Activated CD4-positive, alpha-beta memory T cell treated with anti-CD3 and anti-CD28 coated beads for 36 hours (primary cell): ENCODE measurements at places on chromosomes 13 and 19. TPM values are rescaled to one million over a fixed set of nuclear protein-coding genes. Genes with fewer than 3 reads are reported as not detected.

DNA sequence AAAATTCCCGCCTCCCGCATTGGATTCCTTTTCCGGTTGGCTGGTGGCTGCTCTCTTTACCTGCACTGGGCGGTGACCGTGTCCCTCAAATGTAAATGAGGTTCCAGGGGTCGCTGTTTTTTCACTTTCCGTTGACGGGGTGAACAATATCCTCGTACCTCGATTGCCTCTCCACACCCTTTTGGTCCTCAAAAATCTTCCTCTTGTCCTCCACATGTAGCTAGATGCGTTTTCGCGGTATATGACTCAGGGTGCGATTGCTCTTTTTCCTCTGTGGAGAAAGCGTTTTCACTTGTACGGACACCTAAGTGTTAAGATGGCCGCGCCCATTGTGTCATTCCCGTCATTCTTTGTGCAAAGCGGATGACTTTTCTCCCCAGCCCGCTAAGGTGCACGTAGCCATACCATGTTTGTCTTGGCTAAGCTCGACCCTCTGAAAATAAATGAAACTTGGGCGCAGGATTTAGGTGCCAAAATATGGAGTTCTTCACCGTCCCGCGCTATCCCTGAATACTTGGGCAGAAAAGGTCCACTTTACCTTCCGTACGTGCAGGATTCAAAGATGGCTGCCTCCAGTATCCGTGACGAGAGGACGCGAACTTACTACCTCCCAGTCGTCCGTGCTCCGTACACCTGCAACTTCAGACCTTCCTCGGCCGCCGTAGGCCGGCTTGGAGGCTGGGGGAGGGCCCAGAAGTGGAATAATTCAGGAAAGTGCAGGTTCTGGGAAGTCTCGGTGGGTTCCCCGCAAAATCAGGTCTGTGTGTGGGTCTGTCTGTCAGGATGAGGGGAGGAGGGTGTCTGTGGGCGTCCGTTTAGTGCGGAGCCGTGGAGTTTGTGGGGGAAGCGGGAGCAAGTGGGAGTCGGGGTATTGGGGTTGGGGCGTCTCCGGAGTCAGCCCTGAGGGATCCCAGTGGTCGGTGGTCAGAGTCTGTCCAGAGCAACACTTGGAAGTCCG lies at the start of gene ZNF613:
Gene ZNF613 (plus strand): TSS at position 689 of the 958 bp plus-strand sequence. CDS start 8,749 bp downstream, outside the sequence.
- DNase-seq, result peak; percentile 90

- no peak for DNase-seq
Measured at GRCh38 chr13:31351376-31351775, 151.6 kb downstream of the B3GLCT start.

DNA sequence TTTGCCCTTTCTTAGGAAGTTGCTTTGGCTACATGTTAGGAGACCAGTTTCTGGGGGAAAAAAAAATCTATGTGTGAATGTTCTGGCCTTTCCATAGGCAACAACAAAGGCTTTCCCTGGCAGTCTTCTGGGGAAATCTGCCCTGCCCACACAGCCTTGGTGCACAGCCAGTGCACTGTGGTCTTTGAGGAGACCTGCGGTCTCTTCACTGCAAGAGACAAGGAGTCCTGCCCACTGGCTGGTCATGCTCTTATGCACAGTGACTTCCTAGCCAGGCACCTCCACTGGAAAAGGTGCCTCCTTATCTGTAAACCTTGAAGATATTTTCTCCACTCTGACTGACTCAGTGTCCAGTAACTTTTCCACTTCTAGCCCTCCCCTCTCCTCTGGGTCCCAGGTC lies 155.1 kb downstream of the SUCLA2 start:
- DNase-seq, result no peak

KL gene
- 0.19 TPM for total RNA-seq

GRCh38 chr13:28710161-28710560 lies 8.6 kb downstream of the SLC46A3 start:
- no peak for DNase-seq

DNA sequence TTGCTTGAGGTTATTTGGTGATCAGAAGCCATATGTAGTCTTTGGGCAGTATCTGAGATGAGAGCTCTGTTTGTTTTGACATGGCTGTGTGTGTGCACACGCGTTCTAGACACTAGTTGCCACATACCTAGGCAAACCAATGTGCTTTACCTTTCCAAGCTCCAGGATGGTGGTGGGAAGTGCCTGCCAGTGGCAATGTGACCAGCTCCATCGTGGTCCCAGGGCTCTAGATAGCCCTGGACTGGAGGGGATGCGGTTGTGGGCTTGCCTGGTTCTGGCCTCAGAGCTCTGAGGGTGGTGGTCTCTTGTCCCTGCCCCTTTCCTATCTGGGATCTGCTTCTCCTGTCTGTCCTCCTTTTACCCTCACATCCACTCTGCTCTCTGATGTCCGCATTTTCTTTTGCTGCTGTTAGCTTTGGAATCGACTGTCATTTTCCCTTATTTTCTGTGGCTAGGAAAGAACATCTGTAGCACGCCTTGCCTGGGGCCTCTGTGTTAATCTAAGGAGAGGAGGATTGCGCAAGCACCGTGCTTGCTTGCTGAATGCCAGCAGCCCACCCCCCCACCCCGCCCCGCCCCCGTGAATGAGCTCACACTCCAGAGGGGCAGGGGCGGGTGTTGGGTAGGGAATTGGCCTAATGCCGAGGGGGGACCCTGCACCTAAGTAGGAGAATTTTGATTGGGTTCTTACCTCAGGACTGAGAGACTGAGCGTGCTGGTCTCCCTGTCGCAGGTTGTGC lies 89.5 kb downstream of the ARHGEF7 start:
- DNase-seq, result no peak

RGL3 gene
- not detected for total RNA-seq

DNA sequence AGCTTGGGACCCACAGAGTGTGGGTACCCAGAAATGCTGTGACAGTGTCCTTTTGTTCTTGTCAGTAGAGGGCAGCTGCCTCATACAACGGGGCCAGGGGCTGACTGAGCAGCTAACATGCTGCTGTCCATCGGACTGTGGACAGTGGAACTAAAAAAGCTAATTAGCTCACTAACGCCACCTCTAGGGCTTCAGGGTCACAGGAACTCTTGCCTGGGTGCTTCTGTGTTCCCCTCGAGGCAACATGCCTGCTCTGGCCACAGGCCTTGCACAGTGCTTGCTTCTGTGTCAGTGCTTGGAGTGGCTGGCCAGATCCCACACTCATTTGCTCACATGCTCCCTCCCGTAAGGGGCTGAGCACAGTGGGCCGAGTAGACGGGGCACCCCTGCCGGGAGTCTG lies 377.0 kb downstream of the OLFM4 start:
- no peak for DNase-seq

LIM2 gene
- total RNA-seq, result 0.64 TPM
